HFFc6 (cell line): ENCODE measurements at places on chromosomes 5 and 9.
A peak's percentile ranks its signal among the peaks of the same experiment; 100 is the strongest.

GRCh38 chr5:169778622-169779596 lies 141.8 kb downstream of the DOCK2 start:
- no peak overlapping the region for H3K4me3 ChIP-seq
- no peaks in the 10 kb centered on the region for H3K36me3 ChIP-seq
- no peak overlapping the region for H3K27ac ChIP-seq
- peaks cover 1% of the 10 kb centered on the region for H3K27me3 ChIP-seq
- DNase-seq = no peak

GRCh38 chr5:139856714-139857113 lies 61.1 kb downstream of the PSD2 start:
- no peaks in the 10 kb centered on the region for H3K36me3 ChIP-seq
- H3K4me3 ChIP-seq = no peak overlapping the region
- H3K27me3 ChIP-seq = peaks cover 39% of the 10 kb centered on the region
- no peak for DNase-seq

GRCh38 chr9:105038051-105038450 lies 110.1 kb upstream of the ABCA1 start:
- H3K27me3 ChIP-seq = no peaks in the 10 kb centered on the region; the same call in none of the 2 replicates
- H3K4me3 ChIP-seq = no peak overlapping the region
- no peak overlapping the region for H3K27ac ChIP-seq
- H3K36me3 ChIP-seq = no peaks in the 10 kb centered on the region
- H3K4me1 ChIP-seq = peaks cover 10% of the 10 kb centered on the region; the same call in 1 of the 2 replicates

DNA sequence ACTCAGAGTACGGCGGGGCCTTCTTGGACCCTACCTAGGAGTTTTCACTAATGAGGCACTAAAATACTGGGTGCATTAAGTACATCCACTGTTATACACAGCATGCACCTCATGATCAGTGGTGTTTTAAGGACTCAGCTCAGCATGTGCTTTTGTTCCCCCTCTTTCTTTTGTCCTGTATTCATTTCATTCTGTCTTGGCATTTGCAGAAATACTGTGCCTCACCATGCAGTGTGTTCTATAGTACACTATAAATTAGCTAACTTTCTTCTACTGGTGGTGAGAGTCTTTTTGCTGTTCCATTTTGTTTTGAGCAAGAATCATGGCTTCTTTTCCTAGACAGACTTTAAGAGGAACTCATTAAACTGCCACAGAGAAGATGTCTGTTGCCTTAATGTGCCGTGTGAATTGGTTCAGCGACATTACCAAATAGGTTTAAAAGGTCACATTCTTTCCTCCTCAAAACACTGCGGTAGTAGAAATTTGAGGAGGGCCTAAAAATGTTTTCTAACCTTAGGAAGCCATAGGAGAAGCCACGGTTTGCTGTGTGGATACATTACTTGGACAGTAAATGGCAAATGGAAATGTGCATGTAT lies 276.6 kb downstream of the MAST4 start:
- no peaks in the 10 kb centered on the region for H3K36me3 ChIP-seq
- no peak overlapping the region for H3K4me3 ChIP-seq
- no peak for DNase-seq
- no peaks in the 10 kb centered on the region for H3K4me1 ChIP-seq
- H3K27me3 ChIP-seq = peaks cover 17% of the 10 kb centered on the region

DNA sequence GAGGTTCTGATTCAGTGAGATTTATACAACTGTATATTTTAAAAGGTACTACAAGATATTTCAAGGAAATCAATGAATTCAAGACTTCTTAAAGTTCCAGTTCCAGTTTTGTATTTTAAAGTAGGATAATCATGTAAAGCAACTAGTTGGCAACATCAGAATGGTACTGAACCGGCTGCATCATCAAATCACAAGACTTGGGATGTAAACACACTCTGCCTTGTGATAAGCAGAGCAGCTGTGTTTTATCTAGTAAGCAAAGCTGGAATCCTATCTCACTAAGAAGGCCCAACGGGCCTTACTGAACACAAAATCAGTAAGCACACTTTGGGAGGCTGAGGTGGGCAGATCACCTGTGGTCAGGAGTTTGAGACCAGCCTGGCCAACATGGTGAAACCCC lies 327.2 kb upstream of the NREP start:
- no peaks in the 10 kb centered on the region for H3K27me3 ChIP-seq
- H3K27ac ChIP-seq = no peak overlapping the region
- H3K4me3 ChIP-seq = no peak overlapping the region

DNA sequence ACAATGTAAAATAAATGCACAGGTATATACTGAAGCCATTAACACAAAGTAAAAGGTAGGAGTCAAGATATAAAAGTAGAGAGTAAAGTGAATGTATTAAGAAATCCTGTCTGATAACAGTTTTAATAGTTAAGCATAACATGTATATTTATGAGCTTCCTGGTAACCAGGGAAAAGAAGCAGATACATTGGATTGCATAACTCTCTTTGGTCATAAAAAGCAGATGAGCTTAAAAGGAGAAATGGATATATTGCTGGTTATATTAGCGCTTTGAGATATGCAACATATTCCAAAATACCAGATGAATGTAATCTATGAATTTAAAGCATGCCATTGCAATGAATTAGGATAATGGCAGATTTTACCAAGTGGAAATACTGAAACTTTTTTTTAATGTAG lies 6.2 kb upstream of the TNFSF8 start:
- H3K27me3 ChIP-seq = peaks cover 30% of the 10 kb centered on the region
- H3K36me3 ChIP-seq = no peaks in the 10 kb centered on the region
- H3K4me3 ChIP-seq = no peak overlapping the region
- no peak overlapping the region for H3K27ac ChIP-seq
- no peak for DNase-seq

- peaks cover 14% of the 10 kb centered on the region for H3K27me3 ChIP-seq
- H3K36me3 ChIP-seq = no peaks in the 10 kb centered on the region
- H3K27ac ChIP-seq = peak overlapping the region; percentile 68
- peaks cover 24% of the 10 kb centered on the region for H3K4me1 ChIP-seq
These were observed 529 bp downstream of the UBAC1 start for GRCh38 chr9:135960411-135961276.

GRCh38 chr5:150272531-150272930 lies 17.0 kb downstream of the CAMK2A start:
- DNase-seq = peak; percentile 40
- no peaks in the 10 kb centered on the region for H3K36me3 ChIP-seq
- no peak overlapping the region for H3K4me3 ChIP-seq
- H3K27me3 ChIP-seq = peaks cover 3% of the 10 kb centered on the region

- no peaks in the 10 kb centered on the region for H3K36me3 ChIP-seq
- no peak overlapping the region for H3K27ac ChIP-seq
- no peaks in the 10 kb centered on the region; the same call in 1 of the 2 replicates for H3K27me3 ChIP-seq
- peaks cover 15% of the 10 kb centered on the region for H3K4me1 ChIP-seq
These were observed 338.4 kb downstream of the DNAH5 start for GRCh38 chr5:13606051-13606450.

GRCh38 chr9:136079211-136079915 lies 15.7 kb downstream of the NACC2 start:
- no peak overlapping the region for H3K27ac ChIP-seq
- no peak for DNase-seq
- H3K4me1 ChIP-seq = peaks cover 5% of the 10 kb centered on the region; the same call in 1 of the 2 replicates
- H3K27me3 ChIP-seq = no peaks in the 10 kb centered on the region; the same call in none of the 2 replicates
- H3K4me3 ChIP-seq = no peak overlapping the region
- H3K36me3 ChIP-seq = peaks cover 8% of the 10 kb centered on the region; the same call in 1 of the 2 replicates

DNA sequence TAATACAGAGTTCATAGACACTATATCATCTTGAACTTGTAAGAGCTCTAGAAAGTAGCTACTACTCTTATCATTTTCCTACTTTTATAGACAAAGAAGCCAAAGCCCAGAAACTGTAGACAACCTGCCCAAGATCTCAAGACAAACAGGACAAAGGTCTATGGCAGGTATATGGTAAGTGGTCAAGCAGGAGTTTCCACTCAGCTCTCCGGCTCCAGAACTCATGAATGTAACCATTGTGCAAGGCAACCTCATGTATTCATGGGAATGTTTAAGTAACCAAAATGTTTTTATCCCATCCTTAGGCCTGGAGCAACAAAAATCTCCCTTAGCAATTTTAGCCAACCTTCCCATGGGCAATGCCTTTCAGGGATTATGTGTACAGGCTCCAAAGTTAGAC lies 163.4 kb upstream of the PUM3 start:
- no peaks in the 10 kb centered on the region; the same call in 1 of the 2 replicates for H3K36me3 ChIP-seq
- H3K27ac ChIP-seq = no peak overlapping the region
- H3K27me3 ChIP-seq = peaks cover 6% of the 10 kb centered on the region; the same call in 1 of the 2 replicates
- no peak overlapping the region for H3K4me3 ChIP-seq
- DNase-seq = no peak
- H3K4me1 ChIP-seq = no peaks in the 10 kb centered on the region

- H3K27me3 ChIP-seq = no peaks in the 10 kb centered on the region
- peaks cover 25% of the 10 kb centered on the region for H3K36me3 ChIP-seq
- H3K4me3 ChIP-seq = no peak overlapping the region
- H3K4me1 ChIP-seq = peaks cover 67% of the 10 kb centered on the region
These were observed 64.5 kb downstream of the PRR16 start for GRCh38 chr5:120528609-120529008.

- H3K36me3 ChIP-seq = no peaks in the 10 kb centered on the region
- H3K27me3 ChIP-seq = peaks cover 9% of the 10 kb centered on the region
- DNase-seq = no peak
- H3K27ac ChIP-seq = no peak overlapping the region
- H3K4me3 ChIP-seq = no peak overlapping the region
- H3K4me1 ChIP-seq = peaks cover 26% of the 10 kb centered on the region
These were observed 39.7 kb upstream of the CDKN2AIPNL start for GRCh38 chr5:134451225-134451935.

- no peak overlapping the region for H3K27ac ChIP-seq
- H3K4me1 ChIP-seq = peaks cover 35% of the 10 kb centered on the region
- DNase-seq = no peak
- no peaks in the 10 kb centered on the region; the same call in 1 of the 2 replicates for H3K27me3 ChIP-seq
These were observed 120.2 kb downstream of the SUSD1 start for GRCh38 chr9:112054916-112055315.

DNA sequence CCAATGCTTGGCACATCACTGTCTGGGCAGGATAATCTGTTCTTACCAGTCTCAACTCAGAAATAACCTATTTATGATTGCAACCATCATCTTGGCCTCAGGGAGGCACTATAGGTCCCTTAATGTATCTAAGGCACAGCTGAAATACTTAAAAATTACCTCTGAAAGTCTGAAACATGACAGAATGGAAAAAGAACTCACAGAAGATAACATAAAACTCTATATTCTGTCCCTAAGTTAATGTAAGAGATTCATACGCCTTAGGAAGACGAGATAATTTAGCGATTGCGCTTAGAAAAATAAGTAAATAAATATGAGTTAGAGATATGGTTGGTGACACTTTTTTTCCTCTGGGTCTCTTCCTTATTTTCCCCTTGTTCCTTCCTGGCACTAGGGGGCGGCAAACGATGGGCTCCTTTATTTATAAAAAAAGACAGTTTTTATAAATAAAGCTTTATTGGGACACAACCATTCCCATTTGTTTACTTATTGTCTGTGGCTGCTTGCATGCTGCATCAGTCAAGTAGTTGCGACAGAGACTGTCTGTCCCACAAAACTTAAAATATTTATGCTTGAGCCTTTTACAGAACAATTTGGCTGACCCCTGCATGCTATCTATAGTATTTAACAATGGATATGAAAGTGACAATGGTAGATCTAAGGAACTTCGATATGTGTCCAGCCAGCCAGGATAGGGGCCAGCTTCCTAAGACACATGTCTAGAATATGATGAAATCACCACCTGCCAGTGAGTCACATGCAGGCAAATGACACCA lies 79.6 kb downstream of the PDE4D start:
- H3K4me1 ChIP-seq = peaks cover 13% of the 10 kb centered on the region
- H3K27me3 ChIP-seq = peaks cover 14% of the 10 kb centered on the region
- H3K36me3 ChIP-seq = no peaks in the 10 kb centered on the region
- H3K4me3 ChIP-seq = no peak overlapping the region

DNA sequence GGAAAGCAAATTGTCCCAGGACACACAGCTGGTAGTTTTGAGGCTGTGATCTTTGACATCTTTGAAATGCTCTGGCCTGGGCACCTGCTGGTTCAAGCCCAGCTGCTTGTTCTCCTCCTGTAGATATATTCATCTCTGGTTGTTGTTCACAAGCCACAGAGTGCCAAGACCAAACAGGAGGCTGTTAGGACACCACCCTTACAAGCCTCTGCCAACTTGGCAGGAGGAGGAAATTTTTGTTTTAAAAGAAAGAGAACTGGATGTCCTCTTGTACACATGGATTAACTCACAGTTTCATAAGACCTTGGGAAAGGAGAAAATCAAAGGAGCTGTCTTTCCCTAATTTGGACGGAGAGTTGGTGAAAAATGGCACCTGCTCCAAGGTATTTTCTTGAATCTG lies 8.5 kb upstream of the ZFP62 start:
- H3K4me3 ChIP-seq = no peak overlapping the region
- peaks cover 35% of the 10 kb centered on the region for H3K4me1 ChIP-seq
- H3K27ac ChIP-seq = no peak overlapping the region
- DNase-seq = no peak

- no peak for DNase-seq
- no peaks in the 10 kb centered on the region for H3K36me3 ChIP-seq
- H3K27ac ChIP-seq = no peak overlapping the region
- no peaks in the 10 kb centered on the region for H3K4me1 ChIP-seq
These were observed 103.6 kb upstream of the EGFLAM start for GRCh38 chr5:38154615-38155204.

DNA sequence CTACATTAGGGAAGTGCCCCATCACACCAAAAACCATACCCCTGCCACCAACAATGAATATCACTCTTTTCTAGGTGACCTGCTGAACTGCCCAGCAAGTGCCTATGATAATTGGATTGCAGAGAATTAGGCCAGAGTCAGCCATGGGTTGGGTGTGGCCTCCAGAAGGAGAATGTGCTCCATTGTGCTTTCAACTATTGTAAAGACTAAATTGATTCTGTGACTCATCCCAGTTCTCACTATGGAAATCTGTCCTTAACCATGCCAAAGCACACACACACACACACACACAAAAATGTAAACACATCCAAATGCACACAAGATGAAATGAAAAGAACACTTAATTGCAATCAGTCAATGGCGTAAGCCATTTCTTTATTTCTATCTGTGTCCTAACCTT lies 25.7 kb downstream of the DRD1 start:
- H3K4me3 ChIP-seq = no peak overlapping the region
- H3K27ac ChIP-seq = no peak overlapping the region
- H3K27me3 ChIP-seq = no peaks in the 10 kb centered on the region; the same call in 1 of the 2 replicates
- no peaks in the 10 kb centered on the region for H3K36me3 ChIP-seq
- DNase-seq = no peak
- no peaks in the 10 kb centered on the region for H3K4me1 ChIP-seq

DNA sequence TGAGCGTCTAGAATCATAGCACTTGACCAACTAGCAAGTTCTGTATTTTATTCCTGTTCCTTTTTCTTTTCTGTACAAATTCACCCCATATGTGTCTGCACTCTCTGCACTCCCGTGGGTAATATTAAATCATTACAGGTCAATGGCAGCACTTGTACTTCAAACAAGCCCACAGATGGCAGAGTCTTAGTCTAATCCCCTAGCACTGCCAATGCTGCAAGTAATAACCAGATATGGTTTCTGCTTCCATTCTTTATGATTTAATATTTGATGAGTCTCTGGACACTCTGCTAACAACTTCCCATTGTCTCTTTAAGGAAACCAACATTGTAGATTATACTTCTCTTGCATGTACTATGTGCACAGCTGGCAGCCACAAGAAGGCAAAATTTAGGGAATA lies 343.8 kb upstream of the CHD1 start:
- H3K36me3 ChIP-seq = no peaks in the 10 kb centered on the region
- H3K27me3 ChIP-seq = no peaks in the 10 kb centered on the region
- no peak for DNase-seq
- H3K4me1 ChIP-seq = no peaks in the 10 kb centered on the region
- no peak overlapping the region for H3K4me3 ChIP-seq
- H3K27ac ChIP-seq = no peak overlapping the region
